ENCODE measurements at places on chromosomes 4 and X.

DNA sequence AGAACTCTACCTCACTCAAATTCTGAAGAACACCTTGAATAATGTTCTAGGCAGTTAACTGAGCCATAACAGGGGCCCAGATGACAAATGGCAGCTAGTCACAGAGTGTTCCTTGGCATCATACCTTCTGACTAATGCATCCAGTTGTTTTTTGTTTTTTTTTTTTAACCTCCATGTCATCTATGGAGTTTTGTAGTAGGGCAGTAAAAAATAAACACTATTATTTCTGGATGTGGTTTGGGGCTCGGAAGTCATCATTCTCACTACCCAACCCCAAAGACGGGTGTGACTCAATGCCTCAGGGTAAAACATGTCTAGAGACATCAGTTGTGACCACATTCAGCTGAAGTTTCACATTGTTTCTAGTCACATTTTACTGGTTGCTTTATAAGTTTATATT is 31.2 kb upstream of the MCF2 start:
- peak; percentile 63 for DNase-seq

- DNase-seq = peak; percentile 99
These were observed 69.2 kb upstream of the GRID2 start for GRCh38 chr4:92234393-92235176.

- DNase-seq = no peak
These were observed 21.8 kb downstream of the CMC4 start for GRCh38 chrX:155048977-155049619.

DNA sequence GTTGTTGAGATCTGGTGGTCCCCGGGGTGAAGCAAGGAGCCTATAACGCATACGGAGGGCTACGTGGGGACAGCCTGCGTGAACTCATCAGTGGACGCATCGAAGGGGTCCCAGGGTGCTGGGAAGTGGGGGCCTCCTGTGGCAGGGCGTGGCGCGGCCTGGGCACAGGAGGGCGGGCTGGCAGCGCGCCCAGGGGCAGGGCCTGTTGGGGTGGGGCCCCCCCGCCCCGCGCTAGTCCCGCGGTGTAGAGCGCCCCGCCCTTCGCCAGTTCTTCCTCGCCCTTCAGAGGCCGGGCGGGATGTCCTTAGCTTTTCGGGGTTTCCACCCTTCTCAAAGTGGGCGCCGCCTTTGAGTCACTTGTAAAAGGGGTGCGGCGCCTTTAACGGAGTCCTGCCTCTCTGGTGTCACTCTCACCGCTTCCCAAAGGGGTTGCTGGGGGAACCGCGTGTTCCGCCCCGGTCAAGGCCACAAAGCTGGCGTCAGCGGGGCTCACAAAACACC is 632 bp downstream of the PLP2 start:
- peak; percentile 10 for DNase-seq

- peak; percentile 82 for DNase-seq
These were observed 27.6 kb upstream of the CFAP299 start for GRCh38 chr4:80307774-80308465.

- peak; percentile 25 for DNase-seq
These were observed 18.0 kb upstream of the TBC1D14 start for GRCh38 chr4:6891436-6892170.

DNA sequence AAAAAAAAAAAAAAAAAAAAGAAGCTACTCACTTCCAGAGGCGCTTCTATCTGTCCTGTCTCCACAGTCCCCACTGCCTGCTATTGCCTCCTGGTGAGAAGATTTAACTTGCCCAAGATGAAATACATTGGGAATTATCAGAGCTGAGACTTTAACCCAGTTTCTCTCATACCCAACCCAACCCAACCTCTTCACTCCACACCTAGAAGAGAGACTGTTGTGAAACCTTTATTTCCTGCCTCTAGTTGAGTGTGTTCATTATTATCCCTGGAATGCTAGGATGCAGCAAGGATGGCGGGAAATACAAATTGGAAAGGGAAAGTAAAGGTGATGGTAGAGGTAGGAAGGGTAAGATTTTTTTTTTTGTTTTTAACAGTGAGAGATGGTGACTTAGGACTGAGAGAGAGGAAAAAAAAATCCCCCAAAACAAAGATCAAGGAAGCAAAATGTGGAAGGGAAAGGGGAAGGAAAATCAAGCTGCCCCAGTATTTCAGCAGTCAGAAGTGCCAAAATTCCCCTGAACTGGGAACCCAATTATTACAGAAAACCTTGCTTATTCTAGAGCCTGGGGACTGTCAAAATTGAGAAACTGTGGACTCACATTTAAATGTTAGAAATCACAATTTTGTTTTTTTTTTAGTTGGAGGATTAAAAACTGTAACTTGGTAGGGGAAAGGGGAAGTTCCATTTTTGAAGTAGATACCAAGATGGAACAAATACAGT is 253.0 kb downstream of the PTTG2 start:
- no peak for DNase-seq

DNA sequence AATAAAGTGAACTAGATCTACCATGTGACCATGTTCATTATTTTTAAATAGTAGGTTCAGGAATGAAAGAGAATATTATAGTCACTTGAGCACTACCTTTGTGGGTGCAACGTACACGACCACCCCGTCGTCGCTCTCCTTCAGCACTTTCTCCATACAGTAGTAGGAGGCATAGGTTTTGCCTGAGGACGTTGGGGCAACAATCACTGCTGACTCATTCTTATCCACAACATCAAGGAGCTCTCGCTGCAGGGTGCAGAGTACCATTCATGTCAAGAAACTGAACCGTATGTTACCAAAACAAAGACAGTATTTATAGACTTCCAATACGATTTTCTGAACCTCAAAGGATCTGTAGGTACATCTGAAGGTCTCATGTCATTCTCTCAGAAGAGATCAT is 44.7 kb downstream of the DDX60 start:
- DNase-seq = no peak

All from astrocyte (in vitro differentiated cells and primary cell).